Frontal cortex (tissue), 4 donors: ENCODE measurements at places on chromosomes 6 and 20. TPM values are rescaled to one million over a fixed set of nuclear protein-coding genes. Genes with fewer than 3 reads are reported as not detected.
A peak's percentile ranks its signal among the peaks of the same experiment; 100 is the strongest.

The SEMG1 gene
- not detected for total RNA-seq

The TTBK1 gene
- total RNA-seq: 9.8 TPM

The CCN5 gene
- total RNA-seq: not detected

GRCh38 chr6:170019818-170020583, 268.6 kb downstream of the ERMARD start:
- DNase-seq: no peak

The POFUT1 gene
- 14.7 TPM for total RNA-seq

GRCh38 chr6:11307226-11307625, 74.8 kb upstream of the NEDD9 start:
- no peak for DNase-seq

DNA sequence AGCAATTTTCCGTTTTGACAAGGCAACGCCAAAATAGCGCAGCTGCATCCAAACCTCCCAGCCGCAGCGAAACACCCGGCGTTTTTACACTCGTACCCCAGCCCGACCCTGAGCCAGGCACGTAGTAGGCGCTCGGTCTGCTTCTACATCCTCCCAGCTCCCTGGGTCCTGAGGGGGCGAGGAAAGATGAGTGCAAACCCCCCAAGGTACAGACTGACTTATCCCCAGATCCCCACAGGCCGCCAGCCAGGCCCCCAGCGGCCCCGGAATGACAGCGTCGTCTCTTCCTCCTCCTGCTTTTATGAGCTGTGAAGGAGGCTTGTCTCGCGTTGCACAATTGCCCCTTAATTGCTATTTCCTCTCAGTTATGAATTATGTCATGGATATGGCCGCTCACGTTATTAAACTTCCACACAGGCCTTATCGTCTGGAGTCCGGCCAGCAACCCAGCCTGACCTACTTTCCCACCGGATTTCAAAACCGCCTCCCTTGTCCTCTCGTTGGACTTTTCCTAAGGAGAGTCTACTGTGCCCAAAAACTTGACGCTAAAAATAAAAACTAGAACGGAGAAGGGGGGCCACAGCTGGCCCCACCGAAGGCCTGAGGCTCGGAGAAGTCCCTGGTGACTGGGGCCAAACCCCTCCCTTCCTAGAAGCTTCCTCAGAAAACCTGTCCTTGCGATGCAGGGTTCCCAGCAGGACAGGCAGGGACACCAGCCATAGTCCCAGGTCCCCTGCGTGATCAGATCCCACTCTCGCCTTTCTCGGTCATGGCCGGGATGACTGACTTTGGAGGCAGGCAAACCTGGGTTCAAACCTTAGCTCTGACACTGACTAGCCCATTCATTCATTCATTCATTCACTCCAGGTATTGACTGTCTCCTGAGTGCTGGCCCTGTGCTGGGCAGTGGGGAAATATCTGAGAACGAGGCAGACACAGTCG, 130.9 kb upstream of the PTPN1 start:
- DNase-seq: no peak

DNA sequence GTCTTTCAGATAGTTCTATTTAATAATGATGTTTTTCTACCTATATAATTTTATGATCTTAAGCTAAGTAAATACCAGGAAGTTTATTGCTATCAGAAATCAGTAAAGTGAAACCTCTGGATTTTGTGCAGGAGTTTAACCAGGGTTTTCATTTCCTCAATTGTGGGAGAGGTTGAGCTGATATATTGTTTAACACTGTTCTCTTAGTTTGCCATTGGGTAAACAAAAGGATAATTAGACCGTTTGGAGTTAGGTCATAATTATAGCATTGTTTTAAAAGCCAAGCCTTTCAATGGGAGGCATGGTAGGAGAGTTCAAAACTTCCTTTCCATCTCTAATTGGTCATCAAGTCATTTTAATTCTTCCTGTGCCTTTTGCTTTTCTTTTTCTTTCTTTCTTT, 58.7 kb downstream of the STXBP5 start:
- no peak for DNase-seq

- DNase-seq: no peak
These were observed 10.5 kb downstream of the SAYSD1 start for GRCh38 chr6:39104528-39104927.

GRCh38 chr20:605237-605636, 4.9 kb downstream of the TCF15 start:
- no peak for DNase-seq

DNA sequence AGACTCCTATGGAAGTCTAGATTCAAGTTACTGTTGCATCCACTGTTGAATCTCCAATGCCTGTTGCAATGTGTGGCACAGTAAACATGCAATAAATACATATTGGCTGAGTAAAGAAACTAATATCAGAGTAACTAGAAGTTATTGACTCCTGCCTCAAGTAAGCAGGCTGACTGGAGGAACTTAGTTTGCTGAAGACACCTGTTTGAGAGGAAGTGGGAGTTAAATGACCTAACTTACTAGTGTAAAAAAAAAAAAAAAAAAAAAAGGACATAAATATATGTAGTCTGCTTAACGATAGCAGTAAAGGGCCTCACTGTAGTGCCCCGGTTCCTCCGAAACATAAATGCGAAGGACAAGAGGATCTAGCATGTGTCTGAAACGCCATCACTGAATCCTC, 249.8 kb upstream of the PRDM1 start:
- no peak for DNase-seq

DNA sequence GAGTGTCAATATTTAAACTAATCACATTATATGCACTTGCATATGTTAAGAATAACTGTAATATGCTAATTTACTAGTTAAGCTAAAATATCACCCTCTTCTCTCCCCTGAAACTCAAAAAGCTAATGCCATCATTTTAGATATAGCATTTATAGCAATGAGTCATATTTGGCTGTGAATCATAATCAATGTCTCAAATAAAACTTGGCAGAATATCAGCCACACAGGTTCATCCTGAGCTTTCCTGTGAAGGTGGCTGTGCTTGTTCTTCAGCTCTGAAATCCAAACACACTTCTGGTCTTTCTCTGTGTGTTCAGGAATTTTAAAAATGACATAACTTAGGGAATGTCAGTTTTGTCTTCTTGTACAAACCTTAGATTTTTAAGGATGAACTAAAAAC, 12.8 kb upstream of the PNRC1 start:
- DNase-seq: no peak

- DNase-seq: no peak
These were observed 339.6 kb upstream of the CITED2 start for GRCh38 chr6:139713900-139714506.

The SLC17A3 gene
- not detected for total RNA-seq

The HLA-DRA gene
- 2.0 TPM for total RNA-seq

GRCh38 chr20:51766994-51767866, 960 bp downstream of the ATP9A start:
- peak; percentile 65 for DNase-seq

The SYCP2 gene
- total RNA-seq: 4.1 TPM

DNA sequence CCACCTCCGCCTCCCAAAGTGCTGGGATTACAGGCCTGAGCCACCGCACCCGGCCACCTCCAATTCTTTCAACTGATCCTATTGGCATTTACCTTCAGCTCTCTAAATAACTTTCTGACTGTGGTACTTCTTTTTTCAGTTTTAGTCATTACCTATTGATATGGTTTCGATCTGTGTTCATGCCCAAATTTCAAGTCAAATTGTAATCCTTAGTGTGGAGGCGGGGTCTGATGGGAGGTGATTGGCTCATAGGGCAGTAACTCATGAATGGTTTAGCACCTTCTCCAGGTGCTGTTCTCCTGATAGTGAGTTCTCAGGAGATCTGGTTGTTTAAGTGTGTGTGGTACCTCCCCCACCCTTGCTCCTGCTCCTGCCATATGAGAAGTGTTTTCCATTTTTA, 140.9 kb downstream of the LPA start:
- DNase-seq: no peak

DNA sequence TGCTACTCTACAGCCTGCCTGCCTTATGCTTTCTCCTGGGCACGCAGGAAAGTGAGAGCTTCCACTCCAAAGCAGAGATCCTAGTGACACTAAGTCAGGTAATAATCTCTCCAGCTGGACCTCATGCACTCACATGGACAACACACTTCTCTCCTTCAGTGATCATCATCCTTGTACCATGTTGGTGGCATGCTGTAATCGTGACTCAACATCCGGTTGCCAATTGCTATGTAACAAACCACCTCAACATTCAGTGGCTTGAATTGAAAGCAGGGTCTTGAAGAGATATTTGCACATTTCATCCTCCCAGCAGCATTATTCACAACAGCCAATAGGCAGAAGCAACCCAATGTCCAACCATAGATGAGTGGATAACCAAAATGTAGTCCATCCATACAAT, 40.3 kb upstream of the PPP1R3G start:
- no peak for DNase-seq

GRCh38 chr20:57248132-57248797, 18.2 kb downstream of the BMP7 start:
- DNase-seq: no peak

The DZANK1 gene
- total RNA-seq: 5.3 TPM
